Activated B cell treated with CpG ODN at 0.5 μM for 24 hours (primary cell): ENCODE measurements at places on chromosomes 2 and 18. TPM values are rescaled to one million over a fixed set of nuclear protein-coding genes. Genes with fewer than 3 reads are reported as not detected.

Gene UGT1A8
- not detected in 2 replicates for total RNA-seq

Gene TRIM43B
- not detected in 2 replicates for total RNA-seq

- no peak overlapping the region for H3K4me3 ChIP-seq
- DNase-seq: no peak
- no peaks in the 10 kb centered on the region for H3K27me3 ChIP-seq
- no peaks in the 10 kb centered on the region for H3K36me3 ChIP-seq
Observed at GRCh38 chr2:153963256-153963655, 91.5 kb downstream of the GALNT13 start.

- DNase-seq: no peak
- H3K27me3 ChIP-seq: no peaks in the 10 kb centered on the region
- no peak overlapping the region for H3K4me3 ChIP-seq
- no peaks in the 10 kb centered on the region for H3K4me1 ChIP-seq
- H3K27ac ChIP-seq: no peak overlapping the region
Observed at GRCh38 chr2:189639007-189639609, 22.2 kb upstream of the ASNSD1 start.

- no peak for DNase-seq
- H3K27me3 ChIP-seq: no peaks in the 10 kb centered on the region
- H3K4me3 ChIP-seq: no peak overlapping the region
- peaks cover 38% of the 10 kb centered on the region for H3K36me3 ChIP-seq
- peak overlapping the region; percentile 53 for H3K27ac ChIP-seq
- H3K4me1 ChIP-seq: peaks cover 47% of the 10 kb centered on the region
Observed at GRCh38 chr2:230758566-230759480, 46.2 kb downstream of the CAB39 start.

GRCh38 chr18:57150828-57151227, 3.9 kb downstream of the BOD1L2 start:
- no peak overlapping the region for H3K27ac ChIP-seq
- no peak overlapping the region for H3K4me3 ChIP-seq
- H3K27me3 ChIP-seq: peaks cover 50% of the 10 kb centered on the region
- DNase-seq: no peak

- H3K4me1 ChIP-seq: peaks cover 55% of the 10 kb centered on the region
- H3K4me3 ChIP-seq: no peak overlapping the region
- no peak for DNase-seq
- H3K36me3 ChIP-seq: peaks cover 44% of the 10 kb centered on the region
Observed at GRCh38 chr2:241130316-241130715, 19.0 kb downstream of the PASK start.

- no peak for DNase-seq
- peak overlapping the region; percentile 72 for H3K4me3 ChIP-seq
- H3K36me3 ChIP-seq: no peaks in the 10 kb centered on the region
- peaks cover 29% of the 10 kb centered on the region for H3K27me3 ChIP-seq
- no peak overlapping the region for H3K27ac ChIP-seq
Observed at GRCh38 chr2:10720306-10720705, 1.1 kb upstream of the ATP6V1C2 start.
